Aorta (tissue), 5 donors: ENCODE measurements at places on chromosomes 5 and 9. TPM values are rescaled to one million over a fixed set of nuclear protein-coding genes. Genes with fewer than 3 reads are reported as not detected.

The LHX6 gene
- total RNA-seq, result 13.8 TPM

The GSN gene
- total RNA-seq, result 922 TPM

The PITX1 gene
- 0.39 TPM for total RNA-seq

The CCT5 gene
- total RNA-seq, result 104 TPM

The CCL19 gene
- 39.7 TPM for total RNA-seq

The SLU7 gene
- total RNA-seq, result 60.6 TPM

The HTR4 gene
- 0.90 TPM for total RNA-seq

The ST6GALNAC4 gene
- 46.5 TPM for total RNA-seq

The SYK gene
- total RNA-seq, result 15.0 TPM

The CDX1 gene
- total RNA-seq, result not detected

The CPEB4 gene
- 50.4 TPM for total RNA-seq

The POU4F3 gene
- 0.16 TPM for total RNA-seq

The ISOC1 gene
- total RNA-seq, result 10.1 TPM

The OR1J2 gene
- total RNA-seq, result not detected

The SPAG8 gene
- total RNA-seq, result 3.0 TPM

The DAPK1 gene
- total RNA-seq, result 41.7 TPM

The PCDHA1 gene
- total RNA-seq, result not detected

The ZFP37 gene
- 6.8 TPM for total RNA-seq

The PTPN3 gene
- total RNA-seq, result 7.8 TPM

The UBE2D2 gene
- total RNA-seq, result 116 TPM

The TMEM232 gene
- 1.7 TPM for total RNA-seq

The LAMC3 gene
- 0.32 TPM for total RNA-seq

The SYNPO gene
- 327 TPM for total RNA-seq

The DOCK8 gene
- total RNA-seq, result 20.2 TPM

The MVB12B gene
- 25.5 TPM for total RNA-seq

The PCDHA12 gene
- total RNA-seq, result not detected

The TPPP gene
- 9.8 TPM for total RNA-seq

The IQGAP2 gene
- 13.7 TPM for total RNA-seq

The ABO gene
- total RNA-seq, result 3.3 TPM

The TLX3 gene
- total RNA-seq, result not detected

The PFN3 gene
- total RNA-seq, result not detected

The CTXN3 gene
- not detected for total RNA-seq

The SLC22A4 gene
- total RNA-seq, result 4.6 TPM

The ANGPTL2 gene
- total RNA-seq, result 36.7 TPM

The SH2D3C gene
- 19.7 TPM for total RNA-seq

The PCDHA8 gene
- 0.16 TPM for total RNA-seq

The POLR1E gene
- total RNA-seq, result 23.8 TPM

The POLR3G gene
- 1.0 TPM for total RNA-seq

The CXCL14 gene
- 219 TPM for total RNA-seq

The ARAP3 gene
- total RNA-seq, result 21.4 TPM

The TOMM5 gene
- 52.1 TPM for total RNA-seq

The GRXCR2 gene
- total RNA-seq, result not detected

The TMC1 gene
- total RNA-seq, result 2.9 TPM

The TAS2R1 gene
- not detected for total RNA-seq
